Tibial artery (tissue), 4 donors: ENCODE measurements at places on chromosomes 1 and 21.

- DNase-seq = no peak
These were observed 130.4 kb downstream of the LHX4 start for GRCh38 chr1:180360333-180361075.

DNA sequence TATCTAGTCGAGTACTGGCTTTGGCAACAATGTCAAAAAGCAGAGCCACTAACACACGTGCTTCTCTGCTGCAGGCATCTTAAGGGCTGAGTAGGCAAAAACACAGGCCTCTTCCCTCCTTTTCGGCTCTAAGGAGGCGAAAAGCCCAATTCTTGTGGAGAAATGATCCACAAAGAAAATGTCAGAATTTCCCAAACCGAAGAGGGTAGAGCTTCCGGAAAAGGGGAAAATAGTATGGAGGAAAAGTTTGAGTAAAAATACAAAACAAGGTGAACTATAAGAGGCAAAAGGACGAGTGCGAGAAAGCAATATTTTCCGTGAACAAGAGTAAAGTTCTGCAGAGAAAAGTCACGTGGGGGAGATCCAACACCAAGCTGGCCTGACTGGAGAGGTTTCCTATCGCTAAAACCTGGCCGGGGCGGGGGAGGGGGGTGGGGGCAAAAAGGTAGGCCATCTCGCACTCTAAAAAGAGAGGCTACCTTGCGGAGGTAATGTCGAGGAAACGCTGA is 551 bp downstream of the ZRANB2 start:
- no peak for DNase-seq

DNA sequence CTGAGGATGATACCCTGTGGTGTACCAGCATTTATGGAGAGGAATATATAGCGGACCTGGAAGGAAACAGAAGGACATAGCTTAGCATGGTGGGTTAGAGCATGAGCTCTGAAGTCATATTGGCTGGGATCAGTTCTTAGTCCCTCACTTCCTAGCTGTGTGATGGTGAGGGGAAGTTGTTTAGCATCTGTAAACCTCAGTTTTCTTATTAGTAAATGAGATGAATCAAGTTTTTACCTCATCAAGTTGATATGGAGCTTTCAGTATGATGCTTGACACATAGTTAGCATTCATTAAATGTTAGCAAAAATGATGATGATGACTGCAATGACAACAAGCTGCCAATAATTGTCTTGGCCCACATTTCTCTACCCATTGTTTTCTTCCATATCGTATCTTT is 84.8 kb downstream of the NEK7 start:
- no peak for DNase-seq

- no peak for DNase-seq
These were observed 13.9 kb upstream of the FMOD start for GRCh38 chr1:203364806-203365205.

GRCh38 chr1:228544921-228545591 is 57.9 kb downstream of the RNF187 start:
- no peak for DNase-seq

DNA sequence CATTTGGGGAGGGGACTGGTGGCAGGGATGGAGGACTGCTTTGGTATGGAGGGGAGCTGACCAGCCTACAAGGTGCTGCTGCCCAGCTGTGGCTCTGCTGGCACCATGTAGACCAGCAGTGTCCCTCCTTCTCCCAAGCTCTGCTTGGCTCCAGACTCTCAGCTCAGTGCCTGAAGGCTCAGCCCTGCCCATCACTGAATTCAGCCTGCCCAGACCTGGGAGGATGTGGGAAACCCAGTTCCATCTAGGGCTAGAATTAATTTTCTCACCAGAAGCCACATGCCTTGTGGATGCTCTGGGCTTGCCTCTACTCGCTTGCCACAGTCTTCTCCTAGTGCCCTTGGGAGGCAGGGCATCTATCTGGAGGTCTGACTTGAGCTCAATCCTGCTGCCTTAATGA is 195.0 kb upstream of the EDN2 start:
- no peak for DNase-seq

- no peak for DNase-seq
These were observed 68.5 kb upstream of the GADD45A start for GRCh38 chr1:67616394-67616985.

- DNase-seq = no peak
These were observed 47.7 kb upstream of the PPM1J start for GRCh38 chr1:112762541-112763500.

GRCh38 chr21:46605767-46606426 is 1.0 kb upstream of the S100B start:
- peak; percentile 59 for DNase-seq

GRCh38 chr21:46597896-46598343 is 7.0 kb downstream of the S100B start:
- no peak for DNase-seq

GRCh38 chr1:161791904-161792655 is 26.0 kb downstream of the ATF6 start:
- DNase-seq = no peak

- DNase-seq = no peak
These were observed 9.9 kb downstream of the SNRPE start for GRCh38 chr1:203871114-203871880.

DNA sequence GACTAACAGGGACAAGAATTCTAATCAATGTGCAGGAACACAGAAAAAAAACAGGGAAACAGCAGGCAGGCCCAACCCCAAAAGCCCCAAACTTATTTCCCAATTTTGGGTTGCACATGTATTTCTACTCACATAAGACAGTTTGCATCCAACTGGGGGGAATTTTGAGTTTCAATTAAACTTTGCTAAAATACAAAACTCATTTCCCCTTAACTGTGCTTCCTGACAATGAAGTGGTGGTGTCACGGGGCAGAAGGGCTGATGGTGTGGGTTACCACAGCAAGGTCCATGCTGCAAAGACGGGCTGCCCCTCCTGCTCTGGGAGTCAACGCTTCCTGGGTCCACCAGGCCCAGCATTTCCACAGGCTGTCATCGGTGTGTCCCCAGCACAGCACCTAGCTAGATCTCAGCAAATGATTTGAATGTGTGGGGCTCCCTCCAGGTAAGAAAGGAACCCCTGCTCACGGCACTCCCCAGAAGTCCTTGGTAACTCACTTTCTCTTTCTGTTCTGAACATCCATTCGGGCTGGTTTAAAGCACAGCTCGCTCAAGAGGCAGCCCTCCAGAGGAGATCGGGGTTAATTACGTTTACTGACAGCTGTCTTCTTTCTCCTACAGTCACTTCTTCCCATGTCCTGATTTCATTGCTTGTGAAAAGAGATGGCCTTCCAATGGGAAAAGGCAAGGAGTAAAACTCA is 27.4 kb downstream of the HIVEP3 start:
- DNase-seq = no peak

DNA sequence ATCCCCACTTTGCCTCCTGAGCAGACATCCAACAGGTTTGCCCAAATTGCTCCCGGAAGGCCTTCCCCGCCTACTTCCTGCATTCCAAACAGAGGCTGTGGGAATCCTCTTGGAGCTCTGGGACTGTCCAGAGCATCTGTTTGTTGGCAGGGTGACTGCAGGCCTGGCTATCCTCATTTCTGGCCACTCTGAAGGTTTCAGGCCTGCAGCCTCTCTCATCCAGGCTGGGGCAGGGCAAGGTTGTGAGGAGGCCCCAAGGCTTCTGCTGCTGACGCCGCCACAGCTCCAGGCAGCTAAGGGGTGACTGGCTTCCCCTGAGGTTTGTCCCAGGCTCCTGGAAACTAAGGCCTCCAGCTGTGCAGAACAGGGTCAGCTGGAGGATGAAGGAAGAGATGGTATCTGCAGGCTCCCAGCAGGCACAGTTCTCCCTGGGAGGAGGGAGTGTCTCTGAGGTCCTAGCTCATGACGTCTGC is 11.3 kb downstream of the CDK18 start:
- DNase-seq = no peak

- DNase-seq = no peak
These were observed 70.3 kb upstream of the ACTL8 start for GRCh38 chr1:17684810-17685209.

DNA sequence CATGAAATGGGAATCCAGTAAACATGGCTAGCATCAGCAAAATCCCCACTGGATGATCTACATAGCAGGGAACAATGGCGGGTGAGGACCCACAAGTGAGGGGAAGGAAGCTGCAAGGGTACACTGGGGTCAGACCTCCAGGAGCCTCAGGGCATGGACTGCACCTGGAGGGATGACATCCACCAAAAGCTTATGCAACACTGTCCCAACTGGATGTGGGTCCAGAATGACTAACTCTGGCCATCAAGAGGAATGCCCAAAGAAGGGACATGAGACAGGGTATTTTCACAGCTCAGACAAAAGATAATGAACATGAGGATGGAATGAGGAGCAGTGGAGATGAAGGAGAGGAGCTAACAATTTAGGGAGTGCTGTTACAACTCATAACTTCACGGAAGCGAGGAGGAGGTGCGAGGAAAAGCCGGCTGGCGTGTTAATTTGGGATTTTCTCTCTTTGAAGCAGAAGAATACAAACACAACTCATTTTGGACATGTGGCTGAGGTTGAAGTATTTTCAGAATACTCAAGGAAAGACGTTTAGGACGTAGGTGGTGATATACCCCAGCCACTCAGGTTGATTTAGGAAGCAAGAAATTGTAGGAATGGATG is 5.7 kb downstream of the HLCS start:
- DNase-seq = no peak

- no peak for DNase-seq
These were observed 105.8 kb downstream of the TBX19 start for GRCh38 chr1:168386492-168386891.

DNA sequence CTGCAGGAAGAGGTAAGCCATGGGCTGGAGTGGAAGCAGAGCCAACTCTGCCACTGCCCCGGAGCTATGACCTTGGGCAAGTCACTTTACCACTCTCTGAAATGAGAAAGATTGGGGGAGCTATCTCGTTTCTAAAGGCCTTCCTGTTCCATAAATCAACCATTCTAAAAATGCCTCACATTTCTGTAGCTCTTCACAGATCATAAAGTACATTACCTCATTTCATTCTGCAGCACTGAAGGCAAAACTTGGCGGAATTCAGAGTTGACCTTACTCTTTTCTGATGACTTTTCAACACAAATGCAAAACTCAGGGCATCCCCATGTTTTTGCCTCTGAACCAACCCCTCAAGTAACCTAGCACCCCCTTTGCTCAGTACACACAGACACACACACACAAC is 404.0 kb upstream of the NFIA start:
- DNase-seq = no peak

GRCh38 chr21:43783098-43783700 is 6.2 kb upstream of the RRP1 start:
- DNase-seq = no peak

GRCh38 chr1:184905601-184906322 is 68.5 kb downstream of the NIBAN1 start:
- no peak for DNase-seq

DNA sequence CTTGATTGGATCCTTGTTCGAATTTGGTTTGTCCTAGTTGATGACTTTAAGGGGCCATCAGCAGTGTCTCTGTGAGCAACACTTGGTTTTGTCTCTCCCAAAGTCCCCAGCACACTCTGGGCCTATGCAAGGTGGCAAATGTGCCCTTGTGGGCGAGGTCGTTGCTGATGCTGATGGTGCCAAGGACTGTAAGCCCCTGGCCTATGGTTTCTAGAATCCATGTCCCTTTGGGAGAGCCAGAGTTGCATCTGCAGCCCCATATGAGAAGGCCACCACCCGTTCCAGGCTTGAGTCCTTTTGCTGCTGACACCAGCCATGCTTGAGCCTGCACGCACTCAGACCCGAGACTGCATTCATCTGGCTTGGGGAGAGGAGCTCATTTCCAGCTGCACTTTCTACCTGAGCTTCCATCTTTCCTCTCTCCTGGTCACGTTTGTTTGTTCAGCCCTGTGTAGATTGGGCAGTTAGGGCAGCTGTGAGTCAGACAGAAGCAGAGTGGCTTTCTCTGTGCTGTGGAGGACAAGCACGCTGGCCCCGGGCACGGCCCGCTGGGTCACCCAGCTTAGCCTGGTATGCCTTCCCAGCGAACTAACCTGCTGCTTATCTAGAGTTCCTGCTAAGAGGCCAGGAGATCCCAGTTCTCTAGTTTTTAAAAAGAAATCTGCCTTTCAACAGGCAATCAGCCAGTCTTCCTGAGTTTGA is 52.1 kb upstream of the CSF3R start:
- DNase-seq = peak; percentile 29

GRCh38 chr1:231313661-231314060 is 24.0 kb downstream of the EXOC8 start:
- DNase-seq = no peak

- DNase-seq = peak; percentile 30
These were observed 30.7 kb upstream of the IL20 start for GRCh38 chr1:206834711-206835110.

DNA sequence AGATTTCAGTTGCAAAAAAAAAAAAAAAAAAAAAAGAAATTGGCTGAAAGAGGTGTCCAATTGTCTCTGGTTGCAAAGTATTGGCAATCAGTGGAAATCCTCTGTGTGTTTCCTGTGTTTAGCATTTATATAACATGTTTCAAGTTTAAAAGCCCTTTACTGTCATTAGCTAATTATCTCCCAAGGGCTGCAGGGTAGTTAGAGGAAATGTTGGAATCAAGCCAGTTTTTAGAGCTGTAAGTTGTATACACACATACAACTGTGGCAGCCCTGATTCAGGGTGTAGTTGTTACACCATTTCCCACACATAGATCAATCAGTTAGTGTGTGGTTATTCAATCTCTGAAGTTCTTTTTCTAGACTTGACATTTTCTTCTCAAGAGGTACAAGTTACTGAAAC is 8.9 kb upstream of the ZNF326 start:
- no peak for DNase-seq

DNA sequence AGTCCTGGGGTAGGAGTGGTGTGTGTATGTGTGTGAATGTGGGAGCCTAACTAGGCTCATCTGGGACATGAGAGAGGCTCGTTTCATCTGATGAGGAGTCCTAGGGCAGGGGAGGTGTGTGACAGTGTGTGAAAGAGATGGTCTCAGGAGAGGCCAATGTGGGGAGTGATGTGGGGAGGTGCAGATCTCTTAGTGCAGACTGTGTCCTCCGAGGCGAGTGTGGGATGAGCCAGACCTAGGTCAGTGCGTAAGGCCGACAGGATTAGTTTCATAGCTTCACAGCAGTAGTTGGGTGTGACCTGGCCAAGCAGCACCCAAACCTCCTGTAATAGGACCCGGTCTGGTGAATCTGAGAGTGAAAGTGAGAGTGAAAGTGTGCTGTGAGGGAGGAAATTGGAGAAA is 94.7 kb downstream of the LIPI start:
- no peak for DNase-seq

DNA sequence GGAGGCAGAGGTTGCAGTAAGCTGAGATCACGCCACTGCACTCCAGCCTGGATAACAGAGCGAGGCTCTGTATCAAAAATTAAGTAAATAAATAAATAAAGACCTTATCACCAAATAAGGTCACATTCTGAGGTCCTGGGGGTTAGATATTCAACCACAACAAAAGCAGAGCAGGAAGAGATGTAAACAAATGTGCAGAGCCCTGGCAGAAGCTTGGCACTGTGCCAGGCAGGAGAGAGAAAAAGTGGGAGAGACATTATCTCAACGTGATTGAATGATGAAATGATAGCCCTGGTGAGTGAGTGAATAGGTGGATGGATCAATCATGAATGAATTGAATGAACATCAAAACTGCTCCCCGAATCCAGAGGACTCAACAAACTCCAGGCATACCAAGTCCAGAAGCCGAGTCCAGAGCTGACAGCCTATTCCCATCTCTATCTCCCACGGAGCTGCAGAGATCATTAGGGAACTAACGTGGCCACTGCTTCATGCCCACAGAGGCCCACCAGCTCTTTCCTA is 150.7 kb downstream of the TOMM20 start:
- DNase-seq = no peak

GRCh38 chr1:110320168-110320518 is 19.0 kb upstream of the RBM15 start:
- no peak for DNase-seq

GRCh38 chr1:153776845-153777370 is 1.7 kb downstream of the SLC27A3 start:
- DNase-seq = no peak

GRCh38 chr1:81113688-81114087 is 687.0 kb upstream of the ADGRL2 start:
- no peak for DNase-seq
